ENCODE measurements at places on chromosomes 2 and 18.

DNA sequence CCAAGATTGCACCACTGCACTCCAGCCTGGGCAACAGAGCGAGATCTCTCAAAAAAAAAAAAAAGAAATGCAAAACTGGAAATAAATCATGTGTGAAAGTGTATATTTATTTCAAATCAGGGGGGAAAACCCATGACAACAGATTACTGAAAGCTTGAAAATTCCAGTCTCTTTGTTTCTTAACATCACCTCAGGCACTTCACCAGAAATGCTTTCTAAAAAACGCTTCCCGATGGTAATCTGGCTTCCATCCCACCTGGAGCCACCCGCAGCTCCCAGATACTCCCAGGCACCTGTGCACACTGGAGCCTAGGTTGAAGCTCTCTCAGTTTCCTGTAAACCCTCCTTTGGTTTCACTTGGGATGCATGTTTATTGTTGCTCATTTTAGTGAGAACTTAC, 7.2 kb upstream of the ITGB6 start:
- no peak for DNase-seq

DNA sequence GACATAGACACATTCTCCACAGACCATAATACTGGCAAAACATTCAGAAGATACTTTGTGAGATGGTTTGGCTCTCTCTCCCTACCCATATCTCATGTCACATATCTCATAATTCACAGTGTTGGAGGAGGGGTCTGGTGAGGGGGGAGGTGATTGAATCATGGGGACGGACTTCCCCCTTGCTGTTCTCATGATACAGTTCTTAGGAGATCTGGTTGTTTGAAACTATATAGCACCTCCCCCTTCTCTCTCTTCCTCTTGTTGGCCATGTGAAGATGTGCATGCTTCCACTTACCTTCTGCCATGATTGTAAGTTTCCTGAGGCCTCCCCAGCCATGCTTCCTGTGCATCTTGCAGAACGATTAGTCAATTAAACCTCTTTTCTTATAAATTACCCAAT, 61.1 kb downstream of the HK2 start:
- DNase-seq = no peak

GRCh38 chr2:86238354-86238753, 39.1 kb downstream of the MRPL35 start:
- peak; percentile 61 for DNase-seq

- no peak for DNase-seq
These were observed 58.6 kb downstream of the KCNG2 start for GRCh38 chr18:79856119-79857007.

DNA sequence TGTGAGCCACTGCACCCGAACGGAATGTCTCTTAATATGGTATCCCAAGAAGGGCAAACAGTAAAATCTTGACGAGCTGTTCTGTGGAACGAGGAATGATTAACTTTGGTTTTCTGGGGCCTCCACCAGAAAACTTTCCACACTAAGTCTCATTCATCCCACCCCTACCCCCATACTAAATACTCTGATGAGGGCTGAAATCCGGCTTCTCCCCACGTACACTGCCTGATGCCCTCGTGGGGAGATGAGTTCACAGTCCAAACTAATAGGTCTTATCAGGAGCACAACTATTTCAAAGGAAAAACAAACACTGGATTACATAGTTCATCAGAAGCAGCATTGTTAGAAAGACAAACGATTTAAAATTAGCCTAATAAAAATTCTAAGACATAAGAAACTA, 49.2 kb upstream of the TCF4 start:
- DNase-seq = no peak

- no peak for DNase-seq
These were observed 234.8 kb upstream of the PXDN start for GRCh38 chr2:1979138-1979537.

- DNase-seq = no peak
These were observed 29.7 kb downstream of the PAX3 start for GRCh38 chr2:222269132-222269531.

GRCh38 chr2:20139407-20140172, 85.3 kb downstream of the SDC1 start:
- DNase-seq = no peak
